ENCODE measurements at places on chromosomes 3 and 15.
A peak's percentile ranks its signal among the peaks of the same experiment; 100 is the strongest.

- DNase-seq, result no peak
These were observed 61.9 kb downstream of the ANO10 start for GRCh38 chr3:43559961-43560360.

GRCh38 chr15:59186501-59186900, 20.1 kb upstream of the LDHAL6B start:
- DNase-seq, result peak; percentile 46

GRCh38 chr15:52421029-52421428, 107.7 kb downstream of the MYO5A start:
- no peak for DNase-seq

DNA sequence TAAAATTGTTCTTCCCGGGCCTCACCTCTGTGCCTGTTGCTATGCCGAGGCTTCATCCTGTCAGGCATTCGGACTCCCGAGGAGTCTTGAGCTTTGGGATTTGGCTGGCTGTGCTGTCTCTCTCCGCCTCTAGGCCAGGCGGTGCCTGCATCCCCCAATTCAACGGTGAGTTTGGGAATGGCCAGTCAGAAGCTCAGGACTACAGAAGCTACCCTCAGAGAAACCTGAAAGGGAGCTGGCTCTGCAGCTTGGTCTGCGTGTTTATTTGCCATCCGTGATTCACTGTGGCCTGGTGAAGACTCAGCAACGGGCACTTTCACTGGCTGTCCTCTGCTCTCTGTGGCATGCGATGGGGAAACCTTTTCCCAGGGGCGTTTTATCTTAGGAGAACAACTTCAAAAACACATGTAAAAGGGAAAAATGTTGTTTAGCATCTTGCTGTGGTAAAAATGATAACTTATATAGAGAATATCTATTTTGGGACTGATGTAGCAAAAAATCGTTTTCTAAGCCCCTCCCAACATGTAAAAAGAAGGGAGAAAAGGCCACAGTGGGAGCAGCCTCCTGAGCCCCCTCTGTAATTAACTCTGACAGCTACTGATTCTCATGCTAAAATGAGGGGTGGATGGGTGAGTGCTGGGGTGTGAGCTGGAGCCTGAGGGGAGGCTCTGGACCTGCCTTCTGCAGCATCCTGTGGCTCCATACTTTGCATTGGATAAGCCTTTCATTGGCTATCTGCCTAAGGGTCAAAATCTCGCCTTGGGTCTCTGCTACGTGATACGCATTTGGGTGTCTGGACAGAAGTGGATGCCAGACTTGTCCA, 103.4 kb upstream of the KLHL25 start:
- DNase-seq, result no peak

GRCh38 chr3:82054849-82055248, 293.4 kb upstream of the GBE1 start:
- no peak for DNase-seq

DNA sequence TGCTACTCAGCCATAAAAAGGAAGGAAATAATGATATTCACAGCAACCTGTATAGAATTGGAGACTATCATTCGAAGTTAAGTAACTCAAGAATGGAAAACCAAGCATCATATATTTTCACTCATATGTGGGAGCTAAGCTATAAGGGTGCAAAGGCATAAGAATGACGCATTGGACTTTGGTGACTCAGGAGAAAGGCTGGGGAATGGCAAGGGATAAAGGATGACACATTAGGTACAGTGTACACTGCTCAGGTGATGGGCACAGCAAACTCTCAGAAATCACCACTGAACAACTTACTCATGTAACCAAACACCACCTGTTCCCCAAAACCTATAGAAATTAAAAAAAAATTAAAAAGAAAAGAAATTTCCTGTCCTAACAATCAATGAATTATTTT, 42.7 kb downstream of the ALCAM start:
- no peak for DNase-seq

GRCh38 chr15:90829942-90830440, 38.4 kb upstream of the FURIN start:
- DNase-seq, result no peak
